ENCODE measurements at places on chromosomes 16 and 17.

- H3K4me3 ChIP-seq = no peak overlapping the region
- H3K4me1 ChIP-seq = no peaks in the 10 kb centered on the region
- no peaks in the 10 kb centered on the region for H3K36me3 ChIP-seq
- no peak overlapping the region for H3K27ac ChIP-seq
These were observed 40.7 kb downstream of the ADCY9 start for GRCh38 chr16:4075534-4075933.

DNA sequence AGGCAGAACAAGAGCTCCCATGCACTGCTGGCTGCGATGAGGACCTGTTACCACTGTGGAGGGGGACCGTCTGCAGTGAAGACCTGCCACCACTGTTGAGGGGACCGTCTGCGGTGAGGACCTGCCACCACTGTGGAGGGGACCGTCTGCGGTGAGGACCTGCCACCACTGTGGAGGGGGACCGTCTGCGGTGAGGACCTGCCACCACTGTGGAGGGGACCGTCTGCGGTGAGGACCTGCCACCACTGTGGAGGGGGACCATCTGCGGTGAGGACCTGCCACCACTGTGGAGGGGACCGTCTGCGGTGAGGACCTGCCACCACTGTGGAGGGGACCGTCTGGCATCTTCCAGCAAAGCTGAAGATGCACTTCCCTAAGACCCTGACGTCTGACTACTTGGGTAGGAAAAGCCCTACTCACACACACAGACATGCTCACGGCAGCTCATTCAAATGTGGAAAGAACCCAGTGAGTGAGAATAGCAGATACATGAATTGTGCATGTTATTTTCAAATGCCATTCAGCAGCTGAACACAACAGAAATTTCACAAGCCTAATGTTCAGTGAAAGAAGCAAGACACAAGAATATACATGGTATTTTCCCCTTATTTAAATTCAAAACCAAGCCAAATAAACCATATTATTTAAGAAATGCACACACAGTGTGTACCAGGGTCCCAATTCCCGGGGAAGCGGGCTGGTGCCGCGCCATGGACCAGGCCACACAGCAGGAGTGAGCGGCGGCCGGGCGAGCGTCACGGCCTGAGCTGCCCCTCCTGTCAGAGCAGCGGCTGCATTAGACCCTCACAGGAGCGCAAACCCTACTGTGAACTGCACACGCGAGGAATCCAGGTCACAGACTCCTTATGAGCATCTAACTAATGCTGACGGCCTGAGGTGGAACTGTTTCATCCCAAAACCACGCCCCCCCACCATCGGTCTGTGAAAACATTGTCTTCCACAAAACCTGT lies 64.2 kb upstream of the METRNL start:
- H3K36me3 ChIP-seq = peaks cover 11% of the 10 kb centered on the region
- H3K27me3 ChIP-seq = no peaks in the 10 kb centered on the region
- peaks cover 21% of the 10 kb centered on the region for H3K4me1 ChIP-seq
- DNase-seq = no peak

GRCh38 chr17:80774643-80775281 lies 216.9 kb upstream of the CHMP6 start:
- H3K27me3 ChIP-seq = no peaks in the 10 kb centered on the region
- H3K36me3 ChIP-seq = peaks cover 12% of the 10 kb centered on the region
- no peak overlapping the region for H3K4me3 ChIP-seq
- H3K27ac ChIP-seq = no peak overlapping the region

DNA sequence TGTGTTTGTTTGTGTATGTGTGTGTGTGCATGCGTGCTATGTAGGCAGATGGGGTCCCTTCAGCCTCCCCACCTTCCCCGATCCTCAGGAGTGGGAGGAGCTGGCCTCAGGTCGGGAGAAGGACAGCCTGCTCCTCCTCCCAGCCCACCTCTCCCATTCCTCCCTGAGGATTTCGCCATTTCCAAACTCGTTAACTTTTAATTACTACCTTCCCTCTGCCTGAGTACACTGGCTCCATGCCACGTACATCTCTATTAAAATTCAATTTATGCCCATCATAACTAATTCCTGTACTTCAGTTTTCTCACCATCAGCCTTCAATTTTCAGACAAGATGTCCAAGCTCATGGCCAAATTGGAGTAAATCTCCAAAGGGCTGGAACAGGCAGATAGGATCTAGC lies 148.6 kb downstream of the SDK2 start:
- no peak overlapping the region for H3K27ac ChIP-seq
- no peaks in the 10 kb centered on the region for H3K36me3 ChIP-seq
- H3K4me1 ChIP-seq = peaks cover 31% of the 10 kb centered on the region
- no peak for DNase-seq

DNA sequence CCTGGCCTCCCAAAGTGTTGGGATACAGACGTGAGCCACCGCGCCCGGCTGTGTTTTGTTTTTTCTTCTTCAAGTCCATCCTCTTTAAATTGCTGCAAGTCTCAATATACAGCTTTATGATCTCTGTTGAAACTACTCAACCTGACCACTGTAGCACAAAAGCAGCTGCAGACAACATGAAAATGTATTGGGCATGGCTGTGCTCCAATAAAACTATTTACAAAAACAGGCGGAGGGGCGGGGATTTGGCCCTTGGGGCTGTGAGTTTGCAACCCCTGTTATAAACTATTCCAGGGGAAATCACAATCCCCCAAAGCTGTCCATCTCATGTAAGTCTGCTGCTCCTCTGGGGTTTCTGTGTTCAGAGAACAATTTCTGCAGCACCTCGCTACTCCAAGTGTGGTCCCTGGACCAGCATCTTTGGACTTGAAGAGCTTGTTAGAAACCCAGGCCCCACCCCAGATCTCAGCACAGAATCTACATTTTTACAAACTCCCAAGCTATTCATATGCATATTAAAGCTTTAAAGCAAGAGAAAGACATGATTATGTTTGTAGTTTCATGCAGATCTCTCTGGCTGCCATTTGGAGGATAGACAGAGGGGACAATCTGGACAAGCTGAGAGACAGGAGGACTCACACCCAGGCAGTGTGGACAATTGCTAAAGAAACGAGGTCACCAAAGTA lies 33.6 kb downstream of the TEKT5 start:
- H3K4me3 ChIP-seq = no peak overlapping the region
- H3K27ac ChIP-seq = no peak overlapping the region
- H3K36me3 ChIP-seq = no peaks in the 10 kb centered on the region
- no peaks in the 10 kb centered on the region for H3K27me3 ChIP-seq

- H3K4me3 ChIP-seq = peak overlapping the region; percentile 97
- DNase-seq = no peak
- no peaks in the 10 kb centered on the region for H3K27me3 ChIP-seq
- peaks cover 36% of the 10 kb centered on the region for H3K4me1 ChIP-seq
- H3K27ac ChIP-seq = peak overlapping the region; percentile 99
- no peaks in the 10 kb centered on the region for H3K36me3 ChIP-seq
These were observed 1.1 kb upstream of the USP32 start for GRCh38 chr17:60392845-60393702.

GRCh38 chr16:12147681-12148080 lies 171.1 kb downstream of the SNX29 start:
- no peak overlapping the region for H3K4me3 ChIP-seq
- H3K27ac ChIP-seq = peak overlapping the region; percentile 72
- no peaks in the 10 kb centered on the region for H3K27me3 ChIP-seq
- H3K4me1 ChIP-seq = peaks cover 43% of the 10 kb centered on the region
- no peak for DNase-seq

- no peaks in the 10 kb centered on the region for H3K27me3 ChIP-seq
- H3K27ac ChIP-seq = no peak overlapping the region
- no peaks in the 10 kb centered on the region for H3K4me1 ChIP-seq
- no peak overlapping the region for H3K4me3 ChIP-seq
These were observed 410.8 kb downstream of the CDH11 start for GRCh38 chr16:64711026-64711425.

GRCh38 chr17:40019140-40019991 lies 4.1 kb downstream of the CSF3 start:
- no peak for DNase-seq
- peak overlapping the region; percentile 7 for H3K27ac ChIP-seq
- H3K4me3 ChIP-seq = peak overlapping the region; percentile 64
- peaks cover 19% of the 10 kb centered on the region for H3K4me1 ChIP-seq

GRCh38 chr17:1197379-1197778 lies 17.6 kb upstream of the ABR start:
- H3K36me3 ChIP-seq = no peaks in the 10 kb centered on the region
- H3K27ac ChIP-seq = no peak overlapping the region
- no peak for DNase-seq
- no peak overlapping the region for H3K4me3 ChIP-seq

- H3K4me3 ChIP-seq = no peak overlapping the region
- H3K27ac ChIP-seq = no peak overlapping the region
- DNase-seq = no peak
- H3K4me1 ChIP-seq = peaks cover 8% of the 10 kb centered on the region
These were observed 126.2 kb downstream of the CPPED1 start for GRCh38 chr16:12677502-12677901.

DNA sequence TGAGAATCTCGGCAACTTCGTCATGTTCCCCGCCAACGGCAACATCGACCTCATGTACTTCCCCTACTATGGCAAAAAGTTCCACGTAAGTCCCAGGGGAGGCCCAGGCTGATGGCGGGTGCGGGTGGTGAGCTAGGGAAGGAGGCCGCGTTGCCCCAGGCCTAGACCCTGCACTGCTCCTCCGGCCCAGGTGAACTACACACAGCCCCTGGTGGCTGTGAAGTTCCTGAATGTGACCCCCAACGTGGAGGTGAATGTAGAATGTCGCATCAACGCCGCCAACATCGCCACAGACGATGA lies 4.8 kb downstream of the ATP1B2 start:
- H3K27me3 ChIP-seq = peaks cover 58% of the 10 kb centered on the region
- no peak overlapping the region for H3K27ac ChIP-seq
- peaks cover 25% of the 10 kb centered on the region for H3K4me1 ChIP-seq
- H3K4me3 ChIP-seq = no peak overlapping the region

DNA sequence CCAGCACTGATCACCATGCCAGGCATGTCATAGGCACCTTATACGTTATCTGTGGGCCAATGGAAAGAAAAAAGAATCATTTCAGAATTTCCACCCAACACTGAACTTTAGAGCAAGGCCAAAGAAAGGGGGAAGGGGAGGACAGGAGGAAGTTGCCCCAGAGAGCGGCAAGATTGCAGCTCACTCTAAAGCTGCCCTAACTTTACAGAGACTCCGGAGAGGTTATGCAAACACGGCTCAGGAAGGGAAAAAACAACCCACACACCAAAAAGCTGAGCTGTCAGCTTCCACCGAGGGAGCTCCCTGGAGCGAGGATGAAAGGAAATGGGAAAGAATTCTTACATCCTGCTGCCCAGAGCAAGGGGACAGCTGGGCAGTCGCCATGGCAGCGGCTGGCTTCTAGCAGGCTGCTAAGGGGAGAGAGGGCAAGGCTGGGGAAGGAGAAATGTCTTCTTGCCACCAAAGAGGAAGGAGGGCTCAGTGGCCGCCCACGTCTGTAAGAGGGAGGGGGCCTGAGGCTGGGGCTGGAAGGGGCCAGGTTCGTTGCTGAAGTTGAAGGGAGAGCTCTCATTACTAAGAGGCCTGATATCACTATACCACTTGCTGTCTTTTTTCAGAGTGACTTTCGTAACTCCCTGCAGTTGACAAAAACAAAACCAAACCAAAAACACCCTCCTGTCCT lies 18.2 kb downstream of the COTL1 start:
- peak overlapping the region; percentile 68 for H3K4me3 ChIP-seq
- peak overlapping the region; percentile 79 for H3K27ac ChIP-seq
- H3K27me3 ChIP-seq = no peaks in the 10 kb centered on the region
- H3K36me3 ChIP-seq = peaks cover 5% of the 10 kb centered on the region
- peaks cover 68% of the 10 kb centered on the region for H3K4me1 ChIP-seq

DNA sequence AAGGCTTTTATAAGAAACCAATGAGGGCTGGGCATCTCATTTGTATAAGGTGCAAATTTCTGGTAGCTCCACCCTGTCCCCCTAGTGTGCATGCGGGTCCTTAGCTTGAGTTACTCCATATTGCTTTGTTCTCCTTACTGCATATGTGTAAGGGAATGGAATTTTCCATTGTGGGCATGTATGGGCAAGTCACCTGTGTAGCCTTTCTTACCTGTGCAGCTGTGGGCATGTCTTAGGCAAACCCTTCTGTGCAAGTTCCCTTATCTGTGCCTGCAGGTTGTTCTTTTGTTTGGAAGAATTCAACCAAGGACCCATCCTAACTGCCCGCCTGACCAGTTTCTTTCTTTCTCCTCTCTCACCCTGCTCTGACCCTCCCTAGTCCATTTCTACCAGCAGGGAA lies 122.8 kb upstream of the HS3ST4 start:
- no peak for DNase-seq
- no peak overlapping the region for H3K27ac ChIP-seq
- no peaks in the 10 kb centered on the region for H3K36me3 ChIP-seq

DNA sequence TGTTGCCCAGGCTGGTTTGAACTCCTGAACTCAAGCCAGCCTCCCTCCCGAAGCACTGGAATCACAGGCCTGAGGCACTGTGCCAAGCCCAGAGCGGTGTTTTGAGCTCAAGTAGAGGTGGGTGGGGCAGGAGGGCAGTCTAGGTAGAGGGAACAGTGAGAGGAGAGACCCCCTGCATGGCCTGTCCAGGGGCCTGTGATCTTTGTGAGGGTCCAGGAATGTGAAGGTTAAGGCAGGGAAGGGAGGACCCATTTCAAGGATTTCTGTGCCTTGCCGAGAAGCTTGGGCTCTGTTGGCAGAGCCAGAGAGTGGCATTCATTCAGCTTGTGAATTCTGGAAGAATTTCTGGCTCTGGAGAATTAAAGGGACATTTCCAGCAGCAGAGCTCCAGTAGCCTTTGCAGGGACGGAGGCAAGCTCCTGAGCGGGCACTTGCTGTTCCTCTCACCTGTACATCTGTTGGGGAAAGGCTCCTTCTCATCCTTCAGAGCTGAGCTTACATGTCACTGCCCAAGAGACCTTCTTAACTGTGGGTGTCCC lies 2.7 kb downstream of the WWOX start:
- H3K4me3 ChIP-seq = no peak overlapping the region
- DNase-seq = no peak
- H3K4me1 ChIP-seq = peaks cover 18% of the 10 kb centered on the region
- H3K27me3 ChIP-seq = no peaks in the 10 kb centered on the region
- no peak overlapping the region for H3K27ac ChIP-seq

DNA sequence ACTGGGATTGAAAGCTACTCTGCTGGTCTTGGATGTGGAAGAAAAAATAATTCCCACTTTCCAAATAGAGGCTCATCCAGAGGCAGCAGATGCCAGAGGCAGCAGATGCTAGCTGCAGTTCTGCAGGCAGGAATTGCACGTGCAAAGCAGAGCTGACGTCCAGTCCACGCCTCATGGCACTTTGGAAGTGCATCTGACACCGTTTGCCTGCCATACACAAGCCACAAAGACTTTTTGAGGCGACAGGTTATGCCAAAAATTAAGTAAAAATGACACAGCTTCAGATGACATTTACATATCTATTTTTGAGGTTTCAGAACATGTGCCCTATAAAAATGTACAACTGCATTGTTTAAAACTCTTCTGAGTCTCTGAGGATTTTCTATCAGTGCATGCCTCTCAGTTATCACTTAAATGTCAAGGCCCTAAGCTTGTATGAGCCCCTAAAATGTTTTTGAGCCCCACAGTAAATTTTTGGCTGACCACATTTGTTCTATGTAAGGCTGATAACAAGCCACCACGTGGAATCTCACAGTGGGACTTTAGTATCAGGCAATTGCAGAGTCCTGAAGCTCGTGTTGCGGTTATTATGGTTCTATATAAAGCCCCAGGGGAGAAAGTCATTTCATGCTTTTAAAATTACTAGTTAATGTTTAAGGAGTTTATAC lies 239.2 kb downstream of the PRKCA start:
- no peak overlapping the region for H3K4me3 ChIP-seq
- no peak overlapping the region for H3K27ac ChIP-seq
- DNase-seq = no peak
- no peaks in the 10 kb centered on the region for H3K27me3 ChIP-seq

- no peak for DNase-seq
- no peak overlapping the region for H3K4me3 ChIP-seq
- H3K27ac ChIP-seq = peak overlapping the region; percentile 9
- no peaks in the 10 kb centered on the region for H3K27me3 ChIP-seq
- H3K36me3 ChIP-seq = peaks cover 6% of the 10 kb centered on the region
These were observed 34.0 kb downstream of the YPEL2 start for GRCh38 chr17:59365383-59365981.

Measured in type B pancreatic cell (in vitro differentiated cells).